ENCODE measurements at places on chromosomes 1 and 21.

DNA sequence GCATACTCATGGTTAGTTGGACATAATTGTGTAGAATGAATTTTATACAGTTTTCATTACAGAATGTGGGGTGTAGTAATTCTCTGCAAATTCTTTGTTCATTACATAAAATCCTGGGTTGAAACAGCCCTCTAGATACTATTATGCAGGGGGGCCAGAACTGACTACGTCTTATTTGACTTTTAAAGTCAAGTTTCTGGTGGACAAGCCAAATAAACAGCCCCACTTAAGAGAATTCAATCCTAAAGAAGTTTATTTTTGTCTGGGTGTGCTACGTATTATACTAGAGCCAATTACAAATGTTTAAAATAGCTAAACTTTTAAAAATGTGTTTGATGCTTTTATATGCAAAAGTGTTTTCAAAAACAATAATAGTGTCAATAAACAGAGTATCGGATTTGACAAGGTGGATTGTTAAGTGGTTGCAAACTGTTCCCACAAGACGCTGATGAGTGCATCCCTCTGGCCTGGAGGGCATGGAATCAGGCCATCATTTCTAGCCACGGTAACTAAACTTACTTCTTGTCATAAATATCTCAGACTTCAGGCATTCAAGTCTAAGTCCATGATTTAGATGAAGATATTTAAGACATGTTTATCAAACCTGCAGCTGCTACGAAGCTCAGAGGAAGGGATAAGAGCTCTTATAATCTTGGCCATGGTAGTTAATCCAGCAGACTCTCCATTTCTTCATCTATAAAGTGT, 646.3 kb downstream of the KIF26B start:
- no peak for DNase-seq

DNA sequence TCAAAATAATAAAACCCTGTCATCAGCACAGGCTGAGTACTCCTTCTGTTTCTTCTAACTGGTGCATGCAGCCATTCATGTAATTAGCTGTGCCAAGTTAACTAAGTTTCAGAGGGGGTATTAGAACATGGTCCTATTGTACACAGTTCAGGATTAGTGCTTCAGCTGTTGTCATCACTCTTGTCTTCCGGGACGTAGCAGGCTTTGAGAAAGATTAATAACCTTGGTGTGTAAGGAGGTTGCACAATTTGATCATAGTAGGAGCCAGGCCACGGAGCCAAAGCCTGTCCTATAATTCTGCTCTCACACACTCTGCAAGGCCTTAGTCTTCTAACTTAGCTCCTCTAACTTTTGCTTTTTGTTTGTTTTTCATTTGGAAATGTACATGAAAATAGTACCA, 44.7 kb downstream of the PTGFRN start:
- no peak for DNase-seq

GRCh38 chr1:153535242-153536011, at the start of gene S100A6:
S100A6 (minus strand) TSS chr1:153535991; CDS start chr1:153535339, 652 bp downstream.
- DNase-seq, result peak; percentile 47

DNA sequence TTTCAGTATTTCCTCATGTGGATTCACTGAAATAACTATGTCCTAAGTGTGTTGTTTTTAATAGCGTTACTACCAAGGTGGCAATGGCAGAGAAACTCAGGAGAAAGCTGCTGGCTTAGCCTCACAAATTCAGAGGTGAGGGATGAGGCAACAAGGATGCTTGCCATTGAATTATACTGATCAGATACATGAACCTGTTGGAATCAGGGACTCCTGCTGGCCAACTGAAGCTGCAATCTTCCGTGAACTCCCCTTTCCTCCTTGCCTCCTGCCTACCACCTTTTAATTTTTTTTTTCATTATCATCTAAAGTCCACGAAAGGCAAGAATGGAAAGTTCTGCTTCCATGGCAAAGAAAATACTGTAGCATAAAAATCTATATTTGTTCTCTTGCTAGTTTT, 254.7 kb downstream of the NFIA start:
- DNase-seq, result no peak

GRCh38 chr1:76410499-76410898, 336.0 kb downstream of the ST6GALNAC3 start:
- DNase-seq, result no peak

DNA sequence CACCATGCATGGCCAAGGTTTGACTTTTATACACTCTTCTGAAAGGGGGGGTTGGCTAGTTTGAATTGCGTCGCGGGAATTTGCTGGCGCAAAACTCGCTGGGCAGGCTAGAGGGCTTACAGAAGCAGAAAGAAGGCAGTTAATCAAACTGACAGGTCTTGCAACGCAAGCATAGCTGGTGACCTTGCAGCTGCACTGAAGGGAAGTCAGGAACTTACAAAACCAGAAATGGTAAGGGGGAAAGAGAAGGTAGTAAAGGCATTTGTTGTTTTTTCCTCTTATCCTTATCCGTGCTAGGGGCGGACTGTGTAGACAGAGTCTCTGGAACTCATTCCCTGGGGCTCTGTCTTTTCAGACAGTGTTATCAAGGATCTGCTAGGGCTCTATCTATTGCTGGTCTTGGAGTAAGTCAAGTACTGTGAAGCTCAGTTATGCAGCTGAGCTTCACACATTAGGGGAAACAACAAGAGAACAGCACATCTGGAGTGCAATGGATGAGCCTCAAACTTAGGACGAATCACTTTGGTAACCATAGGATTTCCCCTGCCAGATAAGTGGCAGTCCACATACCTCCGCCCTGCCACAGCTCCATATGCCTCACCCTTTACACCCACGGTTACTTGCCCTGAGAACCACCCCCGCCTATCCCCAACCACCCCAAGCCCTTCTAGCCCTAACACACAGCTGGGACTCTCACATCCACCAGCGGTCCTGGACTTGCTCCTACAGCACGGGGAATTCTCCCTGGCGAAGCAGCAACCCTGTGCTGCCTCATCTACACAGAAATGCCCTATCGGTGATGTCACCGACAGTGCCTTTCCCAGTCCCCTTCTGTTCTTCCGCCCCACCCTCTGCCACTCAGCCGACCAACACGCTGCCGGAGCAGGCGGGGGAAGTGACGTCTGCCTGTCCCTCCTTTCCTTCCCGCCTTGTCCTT, 251.4 kb downstream of the FAM72C start:
- DNase-seq, result no peak

GRCh38 chr1:239999170-239999569, 92.5 kb upstream of the FMN2 start:
- peak; percentile 12 for DNase-seq

DNA sequence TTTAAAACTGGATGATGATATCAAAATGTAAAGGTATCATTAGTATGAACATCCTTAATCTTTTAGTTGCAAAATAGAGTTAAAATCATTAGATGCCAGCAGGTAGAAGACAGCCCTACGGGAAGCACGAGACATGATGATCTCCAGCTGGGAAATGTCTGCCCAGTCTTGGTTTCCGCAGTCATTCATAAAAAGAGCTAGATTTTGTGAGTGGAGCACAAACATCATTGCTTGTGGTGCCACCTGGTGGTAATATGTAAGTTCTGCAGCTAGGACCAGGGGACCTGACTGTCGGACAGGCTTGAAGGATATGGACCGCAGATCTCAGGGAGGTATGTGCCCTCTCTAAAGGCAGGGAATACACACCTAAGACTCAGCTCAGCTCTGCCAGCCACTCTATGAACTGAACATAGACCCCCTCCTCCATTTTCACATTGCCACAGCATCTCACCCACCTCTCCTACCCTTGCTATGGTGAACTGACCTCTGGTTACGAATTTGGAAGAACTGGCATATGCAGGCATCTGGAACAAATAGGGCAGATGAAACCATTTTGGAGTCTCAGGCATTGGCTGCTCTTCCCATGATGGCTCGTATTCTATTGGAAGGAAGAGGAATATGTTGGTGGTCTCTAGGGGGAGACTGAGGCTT, 9.2 kb downstream of the FCMR start:
- peak; percentile 87 for DNase-seq

DNA sequence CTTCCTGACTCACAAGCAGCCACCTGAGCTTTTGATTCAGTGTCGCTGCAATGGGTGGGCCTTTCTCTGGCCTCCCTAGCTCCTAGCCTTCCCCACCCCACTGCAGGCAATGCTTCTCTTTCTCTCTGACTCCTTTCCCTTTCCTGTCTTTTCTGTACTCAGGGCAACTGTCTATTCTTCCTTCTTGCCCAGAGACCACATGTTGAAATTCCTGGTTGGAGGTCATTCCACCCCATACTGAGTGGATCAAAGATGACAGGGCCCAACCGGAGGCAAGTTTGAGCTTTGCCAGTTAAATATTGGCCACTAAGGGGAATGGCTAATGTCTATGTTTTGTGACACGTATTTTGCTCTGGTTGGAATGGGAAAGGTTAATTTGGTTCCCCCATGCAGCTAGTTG, 65.2 kb upstream of the ARID1A start:
- no peak for DNase-seq

- no peak for DNase-seq
These were observed 23.7 kb upstream of the IL20 start for GRCh38 chr1:206841609-206842323.

DNA sequence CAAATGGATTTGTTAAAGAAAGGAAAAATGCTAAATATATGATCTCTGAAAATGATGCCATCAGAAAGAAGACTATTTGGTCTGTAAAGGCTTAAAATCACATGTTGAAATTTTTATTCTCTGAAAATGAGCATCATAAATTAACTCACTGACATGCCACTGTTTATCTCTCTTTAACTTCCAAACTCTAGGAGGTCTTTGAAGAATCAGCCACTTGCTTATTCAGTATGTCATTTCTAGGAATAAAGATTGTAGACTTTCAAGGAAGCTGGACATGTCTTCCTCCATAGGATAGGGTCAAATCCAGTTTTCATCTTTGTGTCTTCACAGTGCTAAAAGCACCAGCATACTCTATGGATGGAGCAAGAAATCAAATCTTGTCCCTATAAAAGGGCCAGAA, 147.6 kb downstream of the FMN2 start:
- DNase-seq, result no peak

GRCh38 chr1:82994616-82995263, 1004.2 kb downstream of the TTLL7 start:
- DNase-seq, result no peak

DNA sequence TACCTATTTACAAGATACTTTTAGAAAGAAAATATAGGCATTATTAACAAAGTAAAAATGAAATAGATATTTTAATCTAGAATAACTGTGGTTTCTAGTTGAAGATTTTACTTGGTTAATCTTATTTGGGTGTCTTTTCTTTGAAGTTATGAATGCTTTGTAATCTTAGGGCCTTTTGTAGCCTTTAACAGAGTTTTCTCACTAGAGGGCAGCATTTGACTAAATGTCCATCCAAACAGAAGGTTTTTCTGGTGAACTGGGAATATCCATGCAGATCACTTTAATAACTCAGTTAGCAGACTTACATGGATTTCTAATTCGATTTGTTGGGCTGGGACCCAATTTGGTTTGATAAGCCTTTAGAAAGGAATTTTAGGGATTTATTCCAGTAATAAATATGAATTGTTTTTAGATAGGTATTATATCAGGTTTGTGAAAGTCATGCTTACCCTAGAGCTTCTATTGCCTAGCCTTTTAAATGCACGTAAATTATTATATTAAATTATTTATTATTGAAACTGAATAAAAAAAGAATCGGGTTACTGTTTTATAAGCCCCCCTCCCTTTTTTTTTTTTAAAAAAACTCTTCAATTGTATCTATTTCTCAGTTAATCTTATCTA, 119.7 kb downstream of the ZNF326 start:
- DNase-seq, result peak; percentile 72

DNA sequence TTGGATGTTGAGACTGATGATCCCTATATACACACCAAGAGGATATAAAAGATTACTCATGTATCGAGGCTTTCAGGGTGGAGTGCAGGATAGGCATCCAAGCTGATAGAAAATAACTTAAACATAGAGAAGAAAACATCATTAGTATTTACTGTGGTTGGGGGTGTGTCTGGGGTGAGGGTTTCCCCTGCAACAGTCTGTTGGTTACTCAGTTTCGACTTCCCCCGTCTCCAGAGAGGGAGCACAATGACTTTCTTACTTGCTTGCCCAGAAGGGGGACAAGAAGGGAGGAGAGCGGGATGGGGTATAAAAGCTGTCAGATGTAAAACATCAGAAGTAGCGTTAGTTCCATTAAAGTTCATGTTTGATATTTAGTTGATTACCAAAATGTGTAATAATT, 717.4 kb upstream of the ZP4 start:
- DNase-seq, result no peak

GRCh38 chr1:39729030-39729429, 9.7 kb upstream of the PPIE start:
- no peak for DNase-seq
